ENCODE measurements at places on chromosomes 3 and 15.

DNA sequence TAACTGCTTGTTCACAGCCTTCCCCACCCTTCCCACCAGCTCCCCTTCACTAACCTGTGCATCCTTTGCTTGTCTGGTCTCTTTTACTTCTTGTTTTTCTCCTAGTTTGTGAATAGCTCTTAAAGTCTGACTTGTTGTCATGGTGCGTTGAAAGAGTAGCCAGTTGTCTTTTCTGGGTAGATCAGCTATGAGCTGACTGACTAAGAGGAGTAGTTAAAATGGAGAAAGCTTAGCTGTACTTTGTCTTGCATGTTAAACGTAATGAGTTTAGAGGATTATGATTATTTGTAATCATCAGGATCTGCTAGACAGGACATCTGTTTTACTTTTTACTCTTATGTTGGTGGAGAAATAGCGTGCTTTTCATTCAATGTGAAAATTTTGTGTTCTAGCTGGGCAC is 35.9 kb downstream of the ATP2C1 start:
- DNase-seq: no peak
- no peaks in the 10 kb centered on the region for H3K36me3 ChIP-seq
- H3K27me3 ChIP-seq: no peaks in the 10 kb centered on the region
- no peak overlapping the region for H3K4me3 ChIP-seq

GRCh38 chr3:116417151-116417550 is 28.1 kb downstream of the LSAMP start:
- H3K27me3 ChIP-seq: no peaks in the 10 kb centered on the region
- no peak for DNase-seq
- no peak overlapping the region for H3K27ac ChIP-seq
- no peaks in the 10 kb centered on the region for H3K36me3 ChIP-seq

GRCh38 chr3:193879099-193879863 is 256.7 kb upstream of the HES1 start:
- no peak overlapping the region for H3K27ac ChIP-seq
- no peak overlapping the region for H3K4me3 ChIP-seq
- DNase-seq: no peak
- H3K36me3 ChIP-seq: no peaks in the 10 kb centered on the region
- H3K27me3 ChIP-seq: no peaks in the 10 kb centered on the region

DNA sequence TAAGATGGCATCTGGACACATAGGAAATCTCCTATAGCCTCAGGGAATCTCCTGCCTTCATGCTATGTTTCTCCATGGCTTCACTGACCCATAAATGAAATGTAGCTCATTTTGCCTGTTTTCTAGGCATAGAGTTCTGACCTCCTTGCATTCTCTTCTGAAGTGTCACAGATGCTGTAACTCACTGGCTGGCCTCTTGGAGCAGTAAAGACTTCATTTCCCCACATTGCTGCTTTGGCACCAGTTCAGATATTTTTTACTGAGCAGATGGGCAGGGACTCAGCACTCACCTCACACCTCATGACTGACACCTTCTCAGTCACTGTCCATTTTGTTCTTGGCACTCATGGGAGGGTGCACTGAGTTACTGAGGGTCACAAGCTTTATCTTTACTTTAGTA is 286.7 kb upstream of the TGFBR2 start:
- H3K36me3 ChIP-seq: no peaks in the 10 kb centered on the region
- DNase-seq: no peak
- no peak overlapping the region for H3K27ac ChIP-seq

DNA sequence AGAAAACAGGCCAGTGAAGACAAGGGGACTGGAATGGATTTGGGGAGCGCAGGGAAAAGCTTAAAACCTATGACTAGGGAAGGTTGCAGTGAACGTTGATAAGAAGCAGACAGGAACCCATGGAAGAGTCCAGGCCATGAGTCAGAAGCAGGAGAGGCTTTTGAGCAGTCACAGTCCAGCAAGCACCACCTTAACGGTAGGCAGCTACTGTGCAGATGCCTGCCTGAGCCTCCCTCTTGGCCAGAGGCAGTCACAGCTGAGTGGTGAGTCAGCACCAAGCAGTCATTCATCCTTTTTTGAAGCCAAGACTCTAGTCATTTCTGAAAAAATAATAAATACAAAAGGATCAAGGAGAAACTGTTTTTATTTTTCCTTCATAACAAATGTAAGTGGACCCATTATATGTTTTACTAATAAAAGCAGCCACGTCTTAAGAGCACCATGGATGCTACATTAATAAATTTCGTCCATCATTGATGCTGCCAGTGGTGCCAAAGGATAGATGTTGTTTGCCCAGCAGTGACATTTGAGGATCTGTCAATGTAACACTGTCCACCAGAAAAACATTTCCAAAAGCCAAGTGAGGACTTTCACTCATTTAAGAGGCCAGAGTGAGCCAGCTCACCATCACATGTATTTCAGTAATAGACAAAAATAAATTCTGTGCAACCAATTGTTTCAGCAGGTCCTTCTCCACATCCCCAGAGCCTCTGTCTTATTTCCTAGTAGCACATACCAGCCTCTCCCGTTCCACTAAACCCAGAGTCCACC is 42.1 kb upstream of the ACTC1 start:
- no peak overlapping the region for H3K4me3 ChIP-seq
- H3K4me1 ChIP-seq: no peaks in the 10 kb centered on the region
- no peaks in the 10 kb centered on the region for H3K27me3 ChIP-seq
- DNase-seq: no peak
- no peaks in the 10 kb centered on the region for H3K36me3 ChIP-seq

DNA sequence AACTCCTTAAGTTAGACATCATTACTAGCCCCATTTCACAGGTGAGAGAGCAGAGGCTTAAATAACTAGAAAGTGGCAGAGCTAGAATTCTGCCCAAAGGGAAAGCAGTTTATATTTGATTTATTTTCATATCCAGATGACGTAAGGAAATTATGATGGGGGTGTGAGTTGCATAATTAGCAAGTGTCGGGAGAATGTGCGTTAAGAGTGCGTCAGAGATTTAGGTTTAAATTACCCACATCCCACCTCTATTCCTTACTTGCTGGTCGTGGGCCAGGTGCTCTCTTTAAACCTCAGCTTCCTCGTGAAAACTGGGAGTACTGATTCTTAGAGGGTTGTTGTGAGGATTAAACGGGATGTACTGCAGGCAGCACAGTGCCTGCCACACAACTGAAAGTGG is 32.3 kb downstream of the FSTL1 start:
- H3K4me3 ChIP-seq: no peak overlapping the region
- no peak for DNase-seq
- no peak overlapping the region for H3K27ac ChIP-seq
- H3K27me3 ChIP-seq: no peaks in the 10 kb centered on the region
- no peaks in the 10 kb centered on the region for H3K36me3 ChIP-seq

- H3K4me1 ChIP-seq: no peaks in the 10 kb centered on the region
- DNase-seq: no peak
- H3K27me3 ChIP-seq: no peaks in the 10 kb centered on the region
- no peak overlapping the region for H3K4me3 ChIP-seq
- no peaks in the 10 kb centered on the region for H3K36me3 ChIP-seq
These were observed 16.9 kb upstream of the KLHL24 start for GRCh38 chr3:183618542-183618941.

- no peaks in the 10 kb centered on the region for H3K27me3 ChIP-seq
- H3K36me3 ChIP-seq: no peaks in the 10 kb centered on the region
- H3K4me1 ChIP-seq: no peaks in the 10 kb centered on the region
- H3K4me3 ChIP-seq: no peak overlapping the region
- H3K27ac ChIP-seq: no peak overlapping the region
These were observed 46.0 kb downstream of the GALK2 start for GRCh38 chr15:49215768-49216739.

All from ovary (tissue), 10 donors.